SJSA1 (cell line): ENCODE measurements at places on chromosomes 3 and 15. TPM values are rescaled to one million over a fixed set of nuclear protein-coding genes. Genes with fewer than 3 reads are reported as not detected.

The TTLL13 gene
- total RNA-seq, result not detected in 2 replicates

The MNS1 gene
- total RNA-seq, result 8.4 and 10.1 TPM in 2 replicates

The FBLN2 gene
- 7.4 and 8.5 TPM in 2 replicates for total RNA-seq

The ZDHHC3 gene
- total RNA-seq, result 48.8 and 55.3 TPM in 2 replicates

The PXK gene
- total RNA-seq, result 6.5 and 13.3 TPM in 2 replicates

The CHL1 gene
- total RNA-seq, result not detected in 2 replicates

The LRTM1 gene
- not detected in 2 replicates for total RNA-seq

The GOLGA8N gene
- 1.9 and 2.5 TPM in 2 replicates for total RNA-seq

The ADGRG7 gene
- not detected in 2 replicates for total RNA-seq

DNA sequence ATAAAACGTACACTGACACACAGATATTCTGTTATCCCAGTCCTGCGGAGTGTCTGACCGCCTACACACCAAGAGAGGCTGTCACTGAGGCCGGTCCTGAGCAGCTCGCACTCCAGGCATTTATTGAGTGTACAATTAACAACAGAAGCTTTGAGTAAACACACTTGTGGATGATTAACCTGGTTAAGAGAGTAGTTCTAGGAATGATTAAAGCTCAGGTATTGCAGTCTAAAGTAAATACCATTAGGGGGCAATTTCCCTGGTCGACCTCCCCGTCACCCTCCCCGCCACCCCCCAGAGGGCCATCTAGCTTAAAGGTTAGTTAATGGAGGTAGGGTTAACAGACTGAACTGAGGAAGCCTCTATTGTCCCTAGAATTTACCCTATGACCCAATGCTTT is 1278.5 kb downstream of the NSUN3 start:
- DNase-seq, result no peak
- H3K36me3 ChIP-seq, result no peaks in the 10 kb centered on the region
- H3K4me1 ChIP-seq, result no peaks in the 10 kb centered on the region
- no peak overlapping the region for H3K4me3 ChIP-seq
- H3K27ac ChIP-seq, result no peak overlapping the region

GRCh38 chr15:78007964-78008886 is 69.3 kb downstream of the TBC1D2B start:
- no peak overlapping the region for H3K27ac ChIP-seq
- no peaks in the 10 kb centered on the region for H3K27me3 ChIP-seq
- DNase-seq, result no peak
- no peak overlapping the region for H3K4me3 ChIP-seq
- peaks cover 65% of the 10 kb centered on the region for H3K36me3 ChIP-seq

- no peaks in the 10 kb centered on the region for H3K36me3 ChIP-seq
- no peaks in the 10 kb centered on the region for H3K4me1 ChIP-seq
- H3K4me3 ChIP-seq, result no peak overlapping the region
- H3K27me3 ChIP-seq, result 0 out of 2 replicates have a peak, but pooled peaks cover 3% of the 10 kb centered on the region
Observed at GRCh38 chr15:81286621-81287121, 37.3 kb downstream of the STARD5 start.

DNA sequence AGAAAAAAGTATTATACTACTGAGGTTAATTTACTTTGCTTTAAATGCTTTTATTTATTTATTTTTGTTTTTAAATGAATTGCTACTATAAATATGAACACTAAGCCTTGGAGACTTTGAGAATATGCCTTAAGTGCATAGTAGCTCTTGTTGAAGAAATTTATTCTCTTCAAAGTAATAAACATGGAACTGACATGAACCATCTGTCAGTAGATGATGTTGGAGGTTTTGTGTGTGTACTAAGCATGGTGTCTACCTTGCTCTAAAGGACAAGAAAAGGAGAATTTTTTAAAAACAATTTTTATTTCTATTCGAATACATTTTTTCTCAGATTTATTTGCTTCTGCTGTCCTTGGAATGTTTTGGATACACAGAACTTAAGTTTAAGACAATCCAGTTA is 81.1 kb upstream of the PDZRN3 start:
- no peaks in the 10 kb centered on the region for H3K36me3 ChIP-seq
- no peaks in the 10 kb centered on the region for H3K27me3 ChIP-seq
- H3K4me1 ChIP-seq, result no peaks in the 10 kb centered on the region
- DNase-seq, result no peak

DNA sequence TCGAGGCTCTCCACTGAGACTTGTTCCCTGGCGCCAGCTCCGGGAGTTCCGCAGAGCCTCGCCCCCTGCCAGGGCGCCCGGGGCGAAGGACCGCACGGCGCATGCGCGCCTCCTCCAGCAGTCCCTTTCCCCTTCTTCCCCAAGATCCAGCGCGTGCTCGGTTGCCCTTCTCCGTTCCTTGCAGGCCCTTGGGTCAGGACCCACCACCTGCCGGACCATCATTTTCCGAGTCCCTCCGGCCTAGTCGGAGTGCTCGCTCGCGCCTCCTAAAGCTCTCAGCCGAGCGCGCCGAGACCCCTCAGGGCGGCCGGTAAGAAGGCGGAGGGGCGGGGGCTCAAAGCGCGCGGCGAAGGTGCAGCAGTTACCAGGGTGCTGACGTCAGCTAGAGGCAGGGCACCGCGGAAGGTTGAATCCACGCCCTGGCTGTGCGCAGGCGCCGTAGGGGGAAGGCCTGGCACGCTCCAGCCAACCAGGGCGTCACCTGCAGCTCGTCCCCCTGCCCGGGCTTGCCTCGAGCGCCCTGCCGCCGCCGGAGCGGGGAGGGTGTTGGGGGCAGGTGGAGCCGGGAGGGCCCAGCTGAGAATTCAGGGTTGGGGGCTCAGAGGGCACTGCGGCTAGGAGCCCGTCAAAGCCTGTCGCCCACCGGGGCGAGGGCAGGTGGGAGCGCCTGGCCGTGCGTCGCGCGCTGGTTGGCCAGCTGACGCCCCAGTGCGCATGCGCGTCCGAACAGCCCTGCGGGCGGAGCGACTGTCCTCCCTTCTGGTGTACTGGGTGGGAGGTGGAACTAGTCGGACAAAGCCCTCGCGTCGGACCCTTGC is at the start of gene TCAIM:
TSS of gene TCAIM (plus strand) at position 757 of the 818 bp plus-strand sequence. CDS start 16,017 bp downstream, outside the sequence.
- peaks cover 20% of the 10 kb centered on the region for H3K4me1 ChIP-seq
- peak within 1 kb of the TSS; percentile 63 for H3K27ac ChIP-seq
- DNase-seq, result peak; percentile 96
- H3K36me3 ChIP-seq, result 0 out of 2 replicates have a peak, but pooled peaks cover 4% of the 10 kb centered on the region
- 0 out of 2 replicates have a peak, but pooled peaks cover under 1% of the 10 kb centered on the region for H3K27me3 ChIP-seq

DNA sequence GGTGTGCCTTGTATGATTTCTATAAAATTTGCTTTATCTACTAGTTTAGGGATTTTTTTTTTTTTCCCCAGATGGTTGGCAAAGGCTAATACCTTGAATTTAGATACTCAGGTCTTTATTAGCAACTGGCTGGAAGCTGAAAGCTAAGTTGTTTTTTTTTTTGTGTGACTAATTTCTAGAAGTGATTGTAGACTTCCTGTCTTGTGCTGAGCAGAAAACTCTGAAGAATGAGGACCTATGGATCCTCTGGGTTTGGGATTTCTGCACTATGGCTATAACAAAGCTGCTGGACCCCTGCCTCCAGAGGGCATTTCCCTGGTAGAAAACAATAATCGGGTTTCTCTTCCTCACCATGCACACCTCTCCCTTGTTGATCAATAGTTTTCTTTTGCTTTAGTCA is 10.0 kb downstream of the ARIH2 start:
- DNase-seq, result no peak
- H3K27ac ChIP-seq, result no peak overlapping the region
- peaks cover 77% of the 10 kb centered on the region for H3K36me3 ChIP-seq
- H3K4me1 ChIP-seq, result no peaks in the 10 kb centered on the region
- no peak overlapping the region for H3K4me3 ChIP-seq

DNA sequence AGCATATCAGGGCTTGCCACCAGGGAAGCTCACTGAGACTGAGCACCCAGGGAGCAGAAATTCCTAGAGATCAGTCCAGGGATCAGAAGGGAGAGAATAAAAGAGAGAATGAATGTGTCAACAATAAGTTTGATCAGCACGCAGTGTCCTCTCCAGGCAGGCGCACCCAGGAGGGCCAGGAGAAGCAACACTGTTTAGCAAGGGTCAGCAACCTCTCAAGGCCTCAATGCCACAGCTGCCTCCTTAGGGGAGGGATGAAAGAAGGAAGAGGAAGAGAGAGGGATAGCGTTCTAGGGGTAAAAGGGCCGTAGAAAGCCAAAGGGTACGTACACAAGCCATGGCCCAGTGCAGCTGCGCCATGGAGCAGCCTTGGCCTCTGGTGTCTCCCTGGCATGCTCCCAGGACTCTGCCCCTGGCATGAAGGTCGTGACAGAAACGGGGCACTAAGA is 399.8 kb downstream of the SHQ1 start:
- H3K27ac ChIP-seq, result no peak overlapping the region
- no peak for DNase-seq
- H3K4me1 ChIP-seq, result peaks cover 35% of the 10 kb centered on the region

DNA sequence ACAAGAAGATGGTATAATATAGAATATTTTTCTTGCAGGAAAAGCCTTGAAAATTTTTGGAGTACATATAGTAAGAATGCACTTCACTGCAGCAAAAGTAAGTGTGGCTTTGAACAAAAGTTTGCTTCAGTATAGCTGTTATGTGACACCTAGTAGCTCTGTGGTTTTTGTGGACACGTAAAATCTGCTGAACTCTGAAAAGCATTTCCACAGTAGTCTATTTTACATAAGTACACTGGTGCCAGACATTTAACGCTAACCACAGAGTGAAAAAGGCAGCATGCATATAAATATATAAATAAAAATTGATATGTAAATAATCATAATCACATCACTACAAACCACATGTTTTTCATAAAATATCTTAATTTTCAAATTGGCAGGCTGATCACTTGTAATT is 39.8 kb downstream of the CGGBP1 start:
- H3K4me1 ChIP-seq, result no peaks in the 10 kb centered on the region
- no peaks in the 10 kb centered on the region for H3K27me3 ChIP-seq
- no peak for DNase-seq
- no peak overlapping the region for H3K27ac ChIP-seq

DNA sequence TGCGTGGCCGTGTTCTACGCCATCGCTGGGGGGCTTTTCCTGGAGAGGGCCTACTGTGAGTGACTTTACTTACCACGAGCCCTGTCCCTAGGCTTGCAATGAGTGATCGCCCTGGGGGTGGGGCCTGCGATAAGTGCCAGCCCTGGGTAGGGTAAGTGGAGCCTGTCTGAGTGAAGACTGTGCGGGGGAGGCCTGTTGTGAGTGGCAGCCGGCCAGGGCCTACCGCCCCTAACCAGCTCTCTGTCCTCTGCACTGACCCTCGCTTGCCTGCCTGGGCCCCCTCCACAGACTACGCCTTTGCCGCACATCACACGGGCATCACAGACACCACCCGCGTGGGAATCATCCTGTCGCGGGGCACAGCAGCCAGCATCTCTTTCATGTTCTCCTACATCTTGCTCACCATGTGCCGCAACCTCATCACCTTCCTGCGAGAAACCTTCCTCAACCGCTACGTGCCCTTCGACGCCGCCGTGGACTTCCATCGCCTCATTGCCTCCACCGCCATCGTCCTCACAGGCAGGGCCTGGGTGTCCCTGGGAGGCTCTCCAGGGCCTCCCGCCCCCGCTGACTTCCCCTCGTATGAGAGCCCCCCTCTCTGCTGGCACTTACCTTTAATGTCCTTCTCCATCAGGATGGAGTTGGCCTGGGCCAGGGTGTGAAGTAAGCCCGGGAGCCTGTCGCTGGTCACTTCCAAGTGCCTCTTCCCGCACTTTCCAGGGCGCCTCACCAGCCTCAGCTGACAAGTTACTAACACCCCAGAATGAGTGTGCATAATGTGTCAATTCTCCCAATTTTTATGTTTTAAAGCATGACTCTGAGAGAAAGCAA is 22.4 kb downstream of the DUOX1 start:
- no peak overlapping the region for H3K27ac ChIP-seq
- H3K4me1 ChIP-seq, result no peaks in the 10 kb centered on the region
- DNase-seq, result no peak

DNA sequence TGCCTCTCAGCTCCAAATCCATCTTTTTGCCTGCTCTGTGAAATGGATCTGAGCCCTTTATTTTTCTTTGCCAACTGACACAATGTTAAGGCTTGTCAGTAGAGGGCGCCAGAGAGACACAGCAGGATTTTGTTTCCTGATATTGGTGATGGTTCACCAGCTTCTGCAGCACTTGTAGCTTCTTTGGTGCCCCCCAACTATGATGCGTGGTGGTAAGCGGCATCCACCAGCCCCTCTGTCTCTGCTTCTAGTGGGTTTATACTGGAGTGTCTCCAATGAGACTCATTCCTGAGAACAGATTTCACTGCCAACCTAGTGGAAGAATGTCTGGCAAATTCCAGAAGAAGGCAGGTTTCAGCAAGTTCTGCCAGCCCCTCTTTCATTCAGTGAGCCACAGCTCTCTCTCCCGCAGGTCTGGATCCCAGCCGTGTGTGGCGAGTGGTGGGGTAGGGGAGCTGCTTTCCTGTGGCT is 471.9 kb upstream of the FRG2C start:
- no peaks in the 10 kb centered on the region for H3K36me3 ChIP-seq
- no peaks in the 10 kb centered on the region for H3K4me1 ChIP-seq
- no peak overlapping the region for H3K4me3 ChIP-seq
- no peaks in the 10 kb centered on the region for H3K27me3 ChIP-seq
- H3K27ac ChIP-seq, result no peak overlapping the region

- no peak for DNase-seq
- H3K4me1 ChIP-seq, result 0 out of 2 replicates have a peak, but pooled peaks cover 3% of the 10 kb centered on the region
- H3K27ac ChIP-seq, result no peak overlapping the region
- H3K27me3 ChIP-seq, result no peaks in the 10 kb centered on the region
Observed at GRCh38 chr3:44954962-44955361, 21.0 kb downstream of the ZDHHC3 start.
